ENCODE measurements at places on chromosomes 1 and 21. TPM values are rescaled to one million over a fixed set of nuclear protein-coding genes. Genes with fewer than 3 reads are reported as not detected.

OR10Z1 gene
- total RNA-seq = not detected

LRRC71 gene
- not detected for total RNA-seq

NBPF19 gene
- 14.0 TPM for total RNA-seq

PLPPR4 gene
- not detected for total RNA-seq

AMY2A gene
- total RNA-seq = not detected

PROX1 gene
- not detected for total RNA-seq
